ENCODE measurements at places on chromosomes 12 and 14.

- DNase-seq: no peak
Measured at GRCh38 chr14:102079700-102079979, 7.2 kb downstream of the HSP90AA1 start.

DNA sequence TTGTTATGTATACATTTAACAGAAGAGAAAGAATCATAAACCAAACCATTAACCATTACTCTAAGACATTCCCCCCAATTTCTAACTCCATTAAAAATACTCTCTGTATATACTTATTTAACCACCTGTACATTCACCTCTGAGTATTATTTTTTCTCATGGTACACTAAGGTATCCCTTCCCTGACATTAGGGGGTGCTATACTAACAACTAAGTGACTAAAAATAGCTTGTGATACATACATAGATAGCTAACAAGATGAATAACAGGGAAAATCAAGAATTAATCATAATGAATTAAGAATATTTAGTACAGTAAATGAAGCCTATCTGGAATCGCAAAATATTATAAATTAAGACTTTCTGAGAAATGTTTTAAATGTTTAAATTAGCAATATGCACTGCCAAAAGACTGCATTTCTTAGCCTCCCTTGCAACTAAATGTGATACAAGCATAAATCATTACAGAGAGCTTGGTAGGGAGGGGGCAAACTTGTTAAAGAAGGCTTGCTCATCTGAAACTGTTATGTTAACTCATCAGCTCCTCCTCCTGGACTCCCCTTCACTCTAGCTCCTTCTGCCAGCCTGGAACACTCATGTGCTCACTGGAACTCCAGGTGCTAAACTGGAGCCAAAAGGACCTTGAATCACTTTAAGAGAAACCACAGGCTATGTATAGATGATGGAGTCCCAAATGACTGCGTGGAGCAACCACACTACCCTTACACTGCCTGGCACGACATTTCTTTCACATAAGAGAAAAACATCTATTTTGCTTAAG, 14.9 kb downstream of the C2CD5 start:
- no peak for DNase-seq

- DNase-seq: no peak
Measured at GRCh38 chr14:101499080-101499479, 62.2 kb upstream of the DIO3 start.

DNA sequence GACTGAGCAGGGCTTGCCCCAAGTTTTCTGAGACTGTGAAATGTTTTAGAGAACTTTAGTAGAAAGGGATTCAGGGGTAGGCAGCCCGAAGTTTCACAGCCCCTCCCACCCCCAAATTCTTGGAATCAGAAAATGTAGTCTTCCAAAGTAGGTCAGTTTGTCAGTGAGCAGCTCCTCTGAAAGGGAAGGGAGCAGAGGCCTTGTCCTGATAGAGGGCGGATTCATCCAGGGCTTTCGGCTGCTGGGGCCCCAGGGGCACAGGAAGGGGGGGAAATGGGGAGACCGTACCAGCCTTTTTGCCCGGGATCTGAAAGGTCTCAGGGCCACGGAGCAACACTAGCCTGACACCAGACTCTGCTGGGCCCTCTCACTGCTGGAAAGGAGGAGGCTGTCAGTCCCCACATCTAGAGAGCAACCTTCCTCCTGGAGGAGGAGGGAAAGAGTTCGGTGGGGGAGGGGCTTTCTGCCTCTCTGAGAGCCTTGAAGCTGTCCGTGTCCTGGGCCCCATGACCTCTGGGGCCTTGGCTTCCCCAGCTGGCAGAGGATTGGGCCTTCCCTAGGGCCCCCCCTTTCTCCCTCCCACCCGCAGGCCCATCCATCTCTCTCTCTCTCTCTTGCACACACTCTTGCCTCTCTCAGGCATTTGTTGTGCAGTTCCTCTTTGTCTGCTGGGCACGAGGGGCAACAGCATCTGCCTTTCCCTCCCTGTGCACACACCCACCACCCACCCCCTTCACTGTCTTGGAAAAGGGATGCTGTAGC, at the start of gene IKZF4:
IKZF4 (plus strand) TSS at position 621 of the 762 bp plus-strand sequence. CDS start 451 bp downstream, outside the sequence.
- DNase-seq: no peak

GRCh38 chr12:94644141-94644979, 6.0 kb downstream of the TMCC3 start:
- DNase-seq: no peak

- no peak for DNase-seq
Measured at GRCh38 chr14:67680121-67680602, 5.7 kb upstream of the VTI1B start.

GRCh38 chr14:57686304-57686703, 179.6 kb downstream of the SLC35F4 start:
- no peak for DNase-seq

- no peak for DNase-seq
Measured at GRCh38 chr14:74567646-74568379, 44.2 kb downstream of the LTBP2 start.

DNA sequence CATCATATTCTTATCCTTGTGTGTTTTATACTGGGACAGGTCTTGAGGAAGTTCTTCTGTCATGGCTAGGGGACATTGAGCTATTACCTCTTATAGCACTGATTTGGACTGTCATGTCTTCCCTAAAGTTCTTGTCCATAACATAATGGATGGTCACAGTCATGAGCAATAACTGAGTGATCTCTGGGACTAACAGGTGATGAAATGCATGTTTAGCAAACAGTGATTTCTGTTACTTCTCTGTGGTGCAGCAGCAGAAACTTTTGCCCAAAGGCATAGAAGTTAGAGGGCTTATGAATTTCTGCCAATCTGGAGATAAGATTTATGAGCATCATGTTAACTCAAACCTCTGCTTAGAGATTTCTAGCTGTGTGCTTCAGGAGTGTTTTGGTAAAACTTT, 5.9 kb downstream of the ADIPOR2 start:
- no peak for DNase-seq

DNA sequence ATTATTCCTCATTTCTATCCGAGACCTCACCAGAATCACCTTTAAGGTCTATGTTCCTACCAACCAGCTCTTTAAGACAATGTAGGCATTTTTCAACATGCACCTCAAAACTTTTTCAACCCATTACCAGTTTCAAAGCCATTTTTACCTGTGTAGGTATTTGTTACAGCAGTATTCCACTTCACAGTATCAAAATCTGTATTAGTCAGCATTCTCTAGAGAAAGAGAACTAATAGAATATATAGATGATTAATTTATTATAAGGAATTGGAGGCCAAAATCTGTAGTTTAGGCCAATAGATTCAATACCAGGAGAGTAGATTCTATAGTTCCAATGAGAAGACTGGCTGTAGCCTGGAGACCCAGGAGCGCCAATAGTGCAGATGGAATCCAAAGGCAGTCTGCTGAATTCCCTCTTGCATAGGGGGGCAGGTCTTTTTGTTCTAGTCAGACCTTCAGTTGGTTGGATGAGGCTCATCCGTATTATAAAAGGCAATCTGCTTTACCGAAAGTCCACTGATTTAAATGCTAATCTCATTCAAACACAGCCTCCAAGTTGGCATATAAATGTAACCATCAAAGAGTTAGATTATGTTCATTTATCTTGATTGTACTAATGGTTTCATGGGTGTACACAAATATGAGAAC, 151.6 kb upstream of the SYT1 start:
- DNase-seq: no peak

- DNase-seq: no peak
Measured at GRCh38 chr12:104218935-104219334, 3.4 kb downstream of the TXNRD1 start.

DNA sequence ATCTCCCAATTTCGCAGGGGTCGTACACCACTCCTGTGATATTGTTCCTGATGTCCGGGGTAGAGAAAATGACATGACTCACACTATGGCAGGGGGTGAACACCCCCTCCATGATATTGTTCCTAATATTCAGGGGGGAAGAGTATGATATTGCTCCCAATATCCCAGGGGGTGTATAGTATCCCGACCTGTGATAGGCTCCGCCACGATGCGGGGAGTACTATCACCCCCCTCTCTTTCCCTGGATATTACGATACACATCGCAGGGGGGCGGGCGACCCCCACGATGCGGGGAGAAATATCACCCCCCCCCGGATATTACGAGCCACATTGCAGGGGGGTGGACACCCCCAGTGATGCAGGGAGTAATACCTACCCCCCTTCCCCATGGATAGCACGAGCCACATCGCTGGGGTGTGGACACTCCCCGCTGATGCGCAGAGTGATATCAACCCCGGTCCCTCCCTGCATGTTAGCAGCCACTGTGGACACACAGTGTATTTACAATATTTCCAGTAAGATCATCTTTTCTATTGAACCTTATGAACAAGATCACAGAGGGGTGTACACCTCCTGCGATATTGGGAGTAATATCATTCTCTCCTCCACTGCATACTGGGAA, 17.7 kb downstream of the SMIM41 start:
- DNase-seq: no peak

DNA sequence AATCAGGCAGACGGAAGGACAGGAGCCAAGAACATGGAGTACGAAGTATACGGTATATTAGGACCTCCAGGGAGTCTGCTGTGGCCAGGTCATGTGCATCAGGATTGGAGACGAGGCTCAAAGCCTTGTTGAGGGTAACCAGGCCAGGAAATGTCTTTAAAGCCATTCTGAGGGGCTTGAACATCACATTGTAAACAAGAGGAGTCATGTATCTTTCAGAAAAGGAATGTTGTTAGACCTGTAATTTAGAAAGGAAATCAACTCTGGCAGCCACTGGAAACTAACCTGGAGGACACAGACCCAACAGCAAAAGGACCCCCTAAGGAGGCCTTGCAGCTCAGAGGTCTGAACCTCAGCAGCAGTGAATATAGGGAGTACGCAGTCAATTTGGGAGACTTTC, 7.5 kb downstream of the MAP3K9 start:
- DNase-seq: no peak

DNA sequence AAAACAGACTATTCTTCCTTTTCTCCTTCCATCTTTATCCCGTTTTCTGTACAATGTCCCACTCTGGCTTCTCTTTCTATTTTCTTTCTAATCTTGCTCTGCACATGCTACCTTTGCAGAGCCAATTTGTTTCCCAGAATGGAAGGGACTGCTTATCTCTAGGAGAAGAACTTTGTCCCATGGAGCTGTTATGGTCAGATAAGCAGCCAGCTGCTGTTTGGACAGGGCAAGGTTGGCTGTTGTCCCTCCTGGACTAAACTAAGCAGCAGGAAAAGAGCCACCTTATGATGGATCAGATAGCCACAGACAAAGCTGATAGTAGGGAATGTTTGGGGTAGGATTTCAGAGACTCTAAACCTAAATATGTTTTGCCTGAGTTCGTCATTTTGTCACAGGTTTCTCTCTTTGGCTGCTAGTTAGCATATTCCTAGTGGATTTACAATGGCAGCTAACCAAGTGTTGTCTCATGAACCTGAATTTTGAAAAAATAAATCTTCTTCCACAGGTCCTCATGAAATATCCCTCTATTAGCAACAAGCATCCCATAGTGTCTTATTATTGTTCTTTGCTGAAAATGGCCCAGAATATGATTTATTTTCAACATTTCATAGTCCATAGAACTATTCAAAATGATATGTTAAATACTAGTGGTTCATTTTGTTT, 262.8 kb downstream of the SLC16A7 start:
- DNase-seq: no peak

DNA sequence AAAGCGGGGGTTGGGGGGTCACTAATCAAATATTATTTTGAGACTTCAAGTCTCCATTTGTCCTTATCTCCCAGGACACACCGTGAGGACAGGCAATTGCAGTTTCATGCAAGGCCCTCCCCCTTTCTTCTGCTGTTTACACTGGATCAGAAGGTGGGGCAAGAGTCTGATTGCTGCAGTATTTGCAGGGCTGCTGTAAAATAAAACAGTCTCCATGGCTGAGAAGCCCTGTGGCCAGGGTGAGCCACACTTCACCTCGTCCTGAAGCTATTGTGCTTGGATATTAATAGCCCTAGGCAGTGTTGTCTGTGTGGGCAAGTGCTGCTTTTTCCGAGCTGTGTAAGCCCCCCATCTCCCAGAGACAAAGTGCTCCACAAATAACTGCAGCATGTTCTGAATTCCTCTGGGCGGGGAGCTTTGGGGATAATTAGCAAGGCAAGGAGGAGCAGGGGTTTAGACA, 187.4 kb upstream of the NTF3 start:
- no peak for DNase-seq

- no peak for DNase-seq
Measured at GRCh38 chr14:33042591-33042990, 103.9 kb downstream of the NPAS3 start.

DNA sequence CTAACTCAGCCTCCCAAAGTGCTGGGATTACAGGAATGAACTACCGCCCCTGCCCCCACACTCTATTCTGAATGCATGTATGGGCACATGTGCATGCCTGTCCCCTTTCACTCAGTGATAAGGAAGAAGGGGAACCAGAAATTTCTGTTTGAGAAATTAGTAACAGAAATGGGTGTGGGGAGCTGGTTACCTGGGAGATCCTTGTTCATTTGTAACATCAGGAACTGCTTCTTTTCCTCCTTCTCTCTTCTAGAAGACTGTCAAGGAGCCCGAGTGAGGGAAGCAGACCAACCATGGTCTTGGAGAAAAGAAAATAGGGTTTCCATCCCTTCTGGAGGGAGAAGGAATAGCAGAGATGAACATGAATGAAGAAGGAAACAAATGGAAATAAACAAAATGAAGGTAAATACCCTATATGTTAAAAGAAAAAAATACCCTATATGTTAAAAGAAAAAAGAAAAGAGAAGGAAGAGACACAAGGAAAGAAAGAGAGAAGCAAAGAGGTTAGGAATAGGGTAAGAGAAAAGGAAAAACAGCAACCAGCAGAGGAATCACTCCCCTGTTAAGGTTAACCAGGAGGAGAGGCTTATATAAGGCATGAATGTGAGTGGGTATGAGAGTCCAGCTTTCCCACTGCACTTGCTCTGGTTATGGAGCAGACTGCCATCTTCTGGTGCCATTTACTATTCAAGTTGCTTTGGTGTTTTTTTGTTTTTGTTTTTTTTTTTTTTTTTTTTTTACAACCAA, 3.3 kb downstream of the PPP1R3E start:
- DNase-seq: no peak

DNA sequence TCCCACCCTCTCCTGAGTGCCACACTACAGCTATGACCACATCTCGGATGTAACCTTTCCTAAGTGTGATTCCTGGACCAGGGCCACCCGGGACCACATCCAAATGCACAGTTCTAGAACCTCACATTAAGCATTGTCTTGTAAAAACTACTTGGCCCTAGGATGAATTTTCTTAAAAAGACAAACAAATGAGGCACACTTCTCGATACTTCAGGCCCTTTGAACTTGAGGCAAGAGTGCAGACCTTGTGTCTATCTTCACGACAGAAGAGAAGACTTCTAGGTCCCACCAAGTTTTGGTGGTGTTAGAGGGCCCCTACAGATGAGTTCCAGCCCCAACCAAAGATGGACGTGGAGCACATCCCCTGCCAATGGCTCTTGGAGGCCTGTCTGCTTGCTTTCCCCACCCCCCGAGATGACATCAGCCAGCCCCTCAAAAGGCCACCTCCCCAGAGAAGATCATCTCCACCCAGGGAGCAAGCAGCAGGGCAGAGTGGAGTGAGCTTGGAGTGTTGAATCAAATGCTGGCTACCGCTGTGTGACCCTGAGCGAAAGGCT, 9.3 kb downstream of the ISCU start:
- no peak for DNase-seq

Measured in heart left ventricle (tissue), 16 donors.